ENCODE measurements at places on chromosomes 7 and 10.

GRCh38 chr7:982511-983003 is 424 bp upstream of the CYP2W1 start:
- no peak for DNase-seq

DNA sequence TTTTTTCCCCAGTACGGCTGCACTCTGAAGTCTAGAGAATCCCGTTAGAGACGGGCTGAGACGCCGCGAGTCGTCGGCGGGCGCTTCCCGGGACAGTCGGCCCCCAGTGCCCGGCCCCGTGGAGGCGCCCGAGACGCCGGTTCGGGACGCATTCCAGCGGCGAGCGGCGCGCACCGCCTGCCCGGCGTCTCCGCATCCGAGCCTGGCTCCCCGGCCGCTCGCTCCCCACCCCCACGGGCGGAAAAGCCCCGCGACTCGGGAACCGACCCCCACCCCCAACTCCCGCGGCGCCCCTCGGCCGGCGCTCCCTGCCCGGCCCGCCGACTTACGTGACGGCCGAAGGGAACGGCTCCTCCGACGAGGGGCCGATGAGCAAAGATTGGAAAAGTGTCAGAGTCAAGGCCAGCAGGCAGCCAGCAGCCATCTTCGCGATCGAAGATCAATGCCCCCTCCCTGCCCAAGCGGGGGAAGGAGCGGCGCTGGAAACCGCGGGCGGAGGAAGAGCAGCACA is 486 bp downstream of the CACNA2D1 start:
- DNase-seq = no peak

DNA sequence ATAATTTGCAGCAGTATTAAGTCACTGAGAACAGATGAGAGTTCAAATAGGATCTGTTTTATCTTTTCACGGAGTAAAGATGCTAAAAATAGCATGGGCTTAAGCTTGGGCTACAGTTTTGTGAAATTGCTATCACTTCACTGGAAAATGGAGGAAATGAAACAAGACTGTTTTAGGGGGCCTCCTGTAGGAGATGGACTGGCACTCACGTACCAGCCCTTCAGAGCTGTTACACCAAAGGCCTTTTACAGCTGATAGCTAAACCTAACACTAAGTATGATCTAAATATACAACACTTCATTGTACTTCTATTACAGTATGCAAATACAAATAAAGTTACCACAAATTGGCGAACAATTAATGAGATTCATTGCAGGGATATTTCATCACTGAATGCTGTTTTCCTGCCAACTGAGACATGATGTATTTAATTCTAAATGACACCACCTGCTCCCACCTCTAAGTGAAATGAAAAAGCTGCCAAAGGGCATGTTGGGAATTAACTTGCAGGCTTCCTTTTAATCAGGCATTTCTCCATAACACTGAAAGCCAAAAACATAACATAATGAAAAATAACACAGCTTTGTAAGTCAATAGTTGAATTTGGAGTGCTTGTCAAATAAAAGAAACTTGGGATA is 304.5 kb upstream of the LRRN3 start:
- DNase-seq = no peak

GRCh38 chr7:143300959-143301935 is 13.1 kb downstream of the CASP2 start:
- no peak for DNase-seq

DNA sequence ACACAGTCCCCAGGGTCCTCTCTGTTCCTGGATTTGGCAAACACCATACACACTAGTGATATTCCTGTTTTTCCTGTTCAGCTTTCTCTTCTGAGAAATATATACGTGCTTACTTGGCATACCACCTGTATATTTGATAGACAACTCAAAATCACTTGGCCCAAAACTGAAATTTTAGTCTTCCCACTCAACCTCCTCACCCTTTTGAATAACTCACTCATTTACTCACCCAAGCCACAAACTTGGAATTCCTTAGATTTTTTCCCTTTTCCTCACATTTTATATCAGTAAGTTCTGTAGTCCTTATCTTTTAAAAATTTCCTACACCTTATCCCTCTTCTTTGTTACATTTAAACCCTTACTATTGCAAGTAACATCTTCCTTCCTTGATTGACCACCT is 143.4 kb downstream of the PPP1R3A start:
- DNase-seq = no peak

- DNase-seq = no peak
Observed at GRCh38 chr7:90946730-90947501, 317.3 kb upstream of the FZD1 start.

GRCh38 chr7:111516612-111517011 is 45.7 kb downstream of the IMMP2L start:
- DNase-seq = no peak

GRCh38 chr10:133261726-133262325 is 14.8 kb downstream of the ADAM8 start:
- peak; percentile 87 for DNase-seq

DNA sequence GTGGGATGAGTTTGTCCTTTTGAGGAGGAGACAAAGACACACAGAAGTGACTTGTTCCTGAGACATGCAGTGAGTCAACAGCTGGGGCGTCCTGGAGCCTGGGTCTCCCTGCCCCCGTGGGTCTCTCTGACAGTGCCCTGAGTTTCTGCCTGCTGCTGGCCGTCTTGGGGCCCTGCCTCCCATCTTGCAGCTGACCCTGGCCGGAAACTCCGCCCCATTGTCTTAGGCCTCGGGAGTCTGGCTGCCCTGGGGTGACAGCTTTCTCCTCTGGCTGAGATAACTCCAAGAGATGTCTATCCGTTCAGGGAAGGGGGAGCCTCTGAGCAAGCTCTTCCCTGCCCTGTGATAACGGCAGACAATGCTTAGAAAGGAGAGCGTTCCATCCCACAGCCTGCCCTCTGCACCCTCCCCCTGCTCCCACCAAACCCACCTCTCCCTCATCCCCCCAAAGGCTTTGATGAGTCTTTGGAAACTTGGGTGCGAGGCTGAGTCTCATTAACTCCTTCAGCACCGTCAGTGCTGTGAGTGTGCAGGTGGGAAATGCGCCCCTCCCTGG is 69.5 kb upstream of the PODXL start:
- no peak for DNase-seq

GRCh38 chr7:17501441-17502212 is 203.2 kb downstream of the AHR start:
- DNase-seq = no peak

All from stimulated activated effector memory CD8-positive, alpha-beta T cell treated with anti-CD3 and anti-CD28 coated beads, Interleukin-12 subunit alpha, Interleukin-12 subunit beta, amount 100 ng/mL, for 72 hours (primary cell).